ENCODE measurements at places on chromosomes 1 and 21. TPM values are rescaled to one million over a fixed set of nuclear protein-coding genes. Genes with fewer than 3 reads are reported as not detected.

C1orf210 gene
- not detected for total RNA-seq

TFAP2E gene
- total RNA-seq, result 0.58 TPM

CHRM3 gene
- 0.36 TPM for total RNA-seq

TLCD4 gene
- 0.38 TPM for total RNA-seq

SLC25A33 gene
- 5.9 TPM for total RNA-seq

DIRAS3 gene
- total RNA-seq, result 0.18 TPM
